ENCODE measurements at places on chromosomes 5 and 9.
A peak's percentile ranks its signal among the peaks of the same experiment; 100 is the strongest.

DNA sequence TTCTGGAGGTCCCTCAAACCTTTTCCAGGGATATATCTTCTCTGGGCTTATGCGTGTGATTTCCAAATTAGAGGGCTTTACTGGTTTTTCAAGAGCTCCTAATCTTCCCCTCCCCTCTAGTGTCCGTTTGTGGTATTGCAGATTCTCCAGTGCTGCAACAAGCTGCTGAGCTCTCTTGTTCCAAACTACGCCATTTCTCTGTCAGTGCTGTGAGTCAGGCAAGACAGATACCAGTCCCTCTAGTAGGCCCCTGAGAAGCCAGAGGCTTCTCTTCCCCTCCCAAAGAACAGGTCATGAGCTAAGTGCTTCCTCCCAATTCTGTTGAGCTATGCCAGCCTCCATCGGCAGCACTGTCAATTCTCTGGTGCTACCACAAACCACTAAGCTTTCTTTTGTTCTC lies 149.5 kb downstream of the FANCC start:
- no peak for DNase-seq

GRCh38 chr5:76083555-76084495 lies 642 bp downstream of the SV2C start:
- DNase-seq, result no peak

DNA sequence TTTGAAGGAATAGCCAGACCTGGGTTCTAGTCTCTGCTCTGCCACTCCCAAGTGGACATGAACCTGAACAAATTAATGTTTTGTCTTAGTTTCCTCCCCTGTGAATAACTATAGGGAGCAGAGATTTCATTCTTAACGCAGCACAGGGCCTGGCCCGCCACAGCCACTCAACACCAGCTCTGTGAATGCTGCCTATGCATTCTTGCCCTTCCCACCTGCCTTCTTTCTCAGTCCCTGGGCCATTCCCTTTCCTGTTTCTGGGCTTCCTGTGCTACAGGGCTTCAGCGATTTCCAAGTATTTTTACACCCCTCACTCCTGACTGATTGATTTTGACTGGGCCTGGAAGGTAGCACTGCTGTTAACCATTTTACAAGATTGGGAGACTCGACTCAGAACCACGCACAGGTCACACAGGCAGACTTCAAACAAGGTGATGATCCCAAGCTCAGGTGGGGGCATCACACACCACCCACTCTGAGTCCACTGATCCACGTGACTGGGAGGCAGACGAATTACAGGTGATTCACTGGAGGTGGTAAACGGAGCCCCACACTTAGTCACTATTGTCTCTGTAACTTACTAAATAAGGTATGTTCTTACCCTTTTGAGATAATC lies 21.4 kb downstream of the PTPN3 start:
- DNase-seq, result no peak

DNA sequence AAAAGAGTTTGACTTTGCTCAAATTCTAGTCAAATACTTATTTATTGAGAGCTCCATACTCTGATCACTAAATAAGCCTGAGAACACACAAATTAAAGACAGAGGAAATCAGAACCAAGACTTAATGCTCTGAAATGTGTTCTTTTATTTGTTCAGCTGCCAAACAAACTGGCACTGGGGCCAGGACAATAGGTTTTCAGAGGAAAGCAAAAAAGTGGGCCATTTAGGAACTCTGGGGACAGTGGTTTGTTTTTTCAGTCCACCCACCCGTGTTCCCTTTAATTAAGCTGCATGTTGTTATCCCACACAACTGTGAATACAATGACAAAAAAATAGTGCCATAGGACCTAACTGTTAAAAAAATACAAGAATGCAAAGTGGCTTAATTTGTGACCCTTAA lies 95.4 kb upstream of the RETREG1 start:
- no peak for DNase-seq

- DNase-seq, result no peak
Observed at GRCh38 chr9:70411930-70412831, 2.3 kb downstream of the KLF9 start.

GRCh38 chr5:39076757-39077728 lies 2.8 kb upstream of the RICTOR start:
- DNase-seq, result no peak

- DNase-seq, result no peak
Observed at GRCh38 chr5:170262061-170263045, 29.6 kb downstream of the C5orf58 start.

- DNase-seq, result peak; percentile 83
Observed at GRCh38 chr5:176183321-176184074, 54.7 kb upstream of the SIMC1 start.

DNA sequence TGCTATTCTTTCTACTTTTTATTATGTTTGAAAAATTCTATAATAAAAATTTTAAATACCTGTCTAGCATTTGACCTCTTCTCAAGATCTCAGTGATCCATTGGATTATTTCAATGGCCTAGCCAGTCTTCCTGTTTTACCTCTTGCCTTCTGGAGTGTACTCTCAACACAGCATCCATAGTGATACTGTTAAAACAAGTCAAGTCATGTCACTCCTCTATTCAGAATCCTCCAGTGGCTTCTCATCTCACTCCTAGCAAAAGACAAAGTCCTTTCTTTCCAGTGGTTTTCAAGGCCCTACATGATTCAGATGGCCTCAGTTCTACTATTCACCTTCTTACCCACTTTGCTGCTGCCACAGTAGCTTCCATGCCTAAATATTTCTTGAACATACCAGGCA lies 1.8 kb downstream of the MARVELD2 start:
- DNase-seq, result no peak

GRCh38 chr9:95822583-95823431 lies 52.7 kb upstream of the ERCC6L2 start:
- no peak for DNase-seq

DNA sequence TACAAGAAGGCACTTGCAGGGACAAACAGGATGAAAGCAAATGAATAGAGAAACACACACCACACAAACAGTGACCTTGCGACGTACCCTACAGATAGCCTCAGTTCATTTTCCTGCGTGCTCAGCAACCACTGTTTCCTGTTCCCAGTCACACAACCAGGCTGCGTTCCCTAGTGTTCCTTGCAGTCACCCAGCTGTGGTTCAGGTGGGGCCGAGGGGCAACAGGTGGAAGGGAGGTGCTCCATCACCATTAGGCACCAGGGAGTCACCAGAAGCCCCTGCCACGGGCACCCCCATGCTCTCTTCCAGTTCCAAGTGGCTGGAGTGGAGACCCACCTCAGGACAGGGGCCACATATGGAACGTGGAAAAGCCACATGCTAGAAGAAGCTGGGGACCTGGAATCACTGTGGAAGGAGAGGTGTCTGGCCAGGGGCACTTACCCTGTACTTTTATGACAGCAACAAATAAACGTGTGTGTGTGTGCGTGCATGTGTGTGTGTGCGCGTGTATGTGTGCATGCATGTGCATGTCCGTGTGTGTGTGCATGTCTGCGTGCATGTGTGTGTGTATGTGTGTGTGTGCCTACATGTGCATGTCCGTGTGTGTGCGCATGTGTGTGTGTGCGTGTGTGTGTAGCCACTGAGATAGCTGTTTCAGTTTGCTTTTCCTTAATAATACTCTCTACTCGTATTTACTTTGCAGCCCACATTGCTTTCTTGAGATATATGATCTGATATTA lies 18.8 kb upstream of the FCN2 start:
- DNase-seq, result no peak

- no peak for DNase-seq
Observed at GRCh38 chr9:120914396-120914795, 12.2 kb downstream of the TRAF1 start.

- no peak for DNase-seq
Observed at GRCh38 chr9:110129425-110129824, 78.5 kb downstream of the C9orf152 start.

DNA sequence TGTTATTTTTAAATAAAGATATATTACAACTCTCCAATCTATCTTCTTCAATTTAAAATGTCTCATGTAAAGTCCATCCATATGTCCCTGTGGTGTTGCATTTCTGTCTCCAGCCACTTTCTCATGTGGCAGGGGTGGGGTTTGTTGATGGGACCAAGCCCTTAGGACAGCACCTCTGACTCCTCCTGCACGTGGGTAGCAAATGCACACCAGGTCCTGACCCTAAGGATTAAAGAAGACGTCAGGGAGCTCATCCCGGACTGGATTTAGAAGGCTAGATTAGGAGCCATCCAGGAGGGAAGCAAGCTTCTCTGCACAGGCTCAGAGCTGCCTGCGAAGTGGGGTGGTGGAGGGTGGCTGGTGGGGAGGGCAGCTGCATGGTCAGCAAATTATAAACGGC lies 38.9 kb upstream of the FAM120AOS start:
- DNase-seq, result no peak

DNA sequence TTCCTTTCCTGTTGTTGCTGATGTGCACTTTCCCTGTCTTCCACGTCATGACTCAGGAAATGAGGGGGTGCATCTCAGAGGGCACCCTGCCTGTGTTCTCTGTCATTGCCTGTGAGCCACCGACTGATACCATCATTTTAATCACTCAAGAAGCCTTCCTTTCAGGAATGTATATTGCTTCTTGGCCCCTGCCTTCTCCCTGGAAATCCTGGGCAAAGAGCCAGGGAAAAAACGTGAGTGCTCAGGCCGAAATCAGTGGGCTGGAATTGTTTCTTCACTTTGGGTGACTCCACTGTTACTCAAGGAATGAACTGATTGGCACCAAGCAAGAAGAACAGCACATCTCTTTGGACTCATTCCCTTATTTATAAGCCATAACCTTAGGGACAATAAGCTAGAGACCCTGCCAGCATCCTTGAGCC lies 126.1 kb downstream of the SNX18 start:
- no peak for DNase-seq

DNA sequence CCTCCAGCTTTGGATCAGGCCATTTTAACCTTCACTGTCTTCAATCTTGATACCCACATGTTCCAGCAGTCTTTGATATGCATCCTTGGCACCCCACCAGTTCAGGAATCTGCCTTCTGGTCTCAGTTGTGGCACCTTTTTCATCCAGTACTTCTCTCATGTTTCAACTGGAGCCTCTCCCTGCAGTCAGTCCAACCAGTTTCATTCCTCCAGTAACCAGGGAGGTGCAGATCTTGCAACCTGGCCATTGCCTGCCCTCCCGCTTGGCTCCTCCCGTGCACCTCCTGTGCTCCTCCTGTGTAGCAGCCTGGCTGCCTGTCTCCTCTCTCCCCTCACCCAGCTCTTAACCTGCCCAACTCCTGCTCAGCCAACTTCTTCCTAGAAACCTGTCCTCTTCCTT lies 20.2 kb downstream of the FUBP3 start:
- DNase-seq, result no peak

DNA sequence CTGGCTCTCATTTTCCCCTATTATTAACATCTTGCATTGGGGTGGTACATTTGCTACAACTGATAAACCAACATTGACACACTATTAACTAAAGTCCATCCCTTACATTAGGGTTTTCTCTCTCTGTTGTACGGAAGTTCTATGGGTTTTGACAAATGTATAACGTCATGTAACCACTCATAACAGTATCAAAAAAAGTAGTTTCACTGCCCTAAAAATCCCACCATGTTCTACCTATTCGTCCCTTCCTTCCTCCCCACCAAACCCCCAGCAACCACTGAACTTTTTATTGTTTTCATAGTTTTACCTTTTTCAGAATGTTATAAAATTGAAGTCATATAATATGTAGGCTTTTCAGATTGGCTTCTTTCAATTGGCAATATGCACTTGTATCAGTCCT lies 40.1 kb downstream of the MLLT3 start:
- no peak for DNase-seq

- DNase-seq, result no peak
Observed at GRCh38 chr9:71620746-71621145, 147.6 kb downstream of the CEMIP2 start.

- no peak for DNase-seq
Observed at GRCh38 chr5:148209151-148209770, 6.4 kb downstream of the SPINK6 start.

- DNase-seq, result no peak
Observed at GRCh38 chr5:103262422-103262871, 3.9 kb downstream of the MACIR start.

GRCh38 chr9:20236676-20237075 lies 385.6 kb downstream of the MLLT3 start:
- no peak for DNase-seq

GRCh38 chr5:88613051-88613450 lies 269.9 kb downstream of the MEF2C start:
- DNase-seq, result no peak

GRCh38 chr5:57871496-57871895 lies 388.9 kb upstream of the ACTBL2 start:
- no peak for DNase-seq

All from left renal cortex interstitium (tissue), 4 donors.